Stimulated activated CD4-positive, alpha-beta T cell treated with anti-CD3 and anti-CD28 coated beads, Interleukin-4, amount 100 ng/mL, for 24 hours (primary cell): ENCODE measurements at places on chromosomes 12 and 14.
A peak's percentile ranks its signal among the peaks of the same experiment; 100 is the strongest.

GRCh38 chr14:88069677-88070076 is 64.7 kb downstream of the GPR65 start:
- DNase-seq: no peak

DNA sequence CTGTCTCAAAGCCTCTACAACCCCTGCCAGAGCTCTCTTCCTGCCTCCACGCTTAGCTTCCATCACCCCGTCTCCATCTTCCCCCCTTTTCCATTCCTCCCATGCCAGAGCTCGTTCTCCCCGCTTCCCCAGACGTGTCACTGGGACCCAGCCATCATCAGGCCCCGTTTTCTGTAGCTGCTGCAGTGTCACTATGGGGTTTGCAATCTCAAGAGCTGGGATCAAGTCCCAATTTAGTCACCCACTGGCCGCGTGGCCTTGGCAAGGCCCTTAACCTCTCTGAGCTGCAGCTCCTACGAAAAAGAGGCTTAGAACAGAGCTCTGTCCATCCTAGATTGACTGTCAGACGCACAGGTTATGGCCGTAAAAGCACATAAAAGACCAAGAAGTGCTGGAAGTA is 901 bp upstream of the FAIM2 start:
- DNase-seq: no peak

DNA sequence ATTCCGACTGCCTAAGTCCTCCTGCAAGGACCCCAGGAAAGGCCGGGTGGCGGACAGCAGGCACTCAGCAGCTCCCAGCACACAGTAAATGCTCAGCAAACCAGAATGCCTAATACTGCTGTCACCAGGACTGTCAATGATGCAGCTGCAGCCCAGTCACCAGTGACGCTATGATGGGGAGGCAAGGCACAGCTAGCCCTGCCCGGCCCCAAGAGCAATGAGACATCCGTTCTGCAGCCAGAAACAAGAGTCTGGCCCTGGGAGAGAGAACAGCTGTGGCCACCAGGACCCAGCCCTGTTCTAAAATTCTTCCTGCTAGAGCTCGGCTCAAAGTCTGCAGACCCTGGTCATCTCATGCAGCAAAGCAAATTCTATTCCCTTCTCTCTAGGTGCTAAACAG is 69.8 kb downstream of the NCOR2 start:
- DNase-seq: no peak

GRCh38 chr12:6038160-6038559 is 86.3 kb downstream of the VWF start:
- peak; percentile 52 for DNase-seq
